SJCRH30 (cell line): ENCODE measurements at places on chromosomes 5 and 9. TPM values are rescaled to one million over a fixed set of nuclear protein-coding genes. Genes with fewer than 3 reads are reported as not detected.

DNA sequence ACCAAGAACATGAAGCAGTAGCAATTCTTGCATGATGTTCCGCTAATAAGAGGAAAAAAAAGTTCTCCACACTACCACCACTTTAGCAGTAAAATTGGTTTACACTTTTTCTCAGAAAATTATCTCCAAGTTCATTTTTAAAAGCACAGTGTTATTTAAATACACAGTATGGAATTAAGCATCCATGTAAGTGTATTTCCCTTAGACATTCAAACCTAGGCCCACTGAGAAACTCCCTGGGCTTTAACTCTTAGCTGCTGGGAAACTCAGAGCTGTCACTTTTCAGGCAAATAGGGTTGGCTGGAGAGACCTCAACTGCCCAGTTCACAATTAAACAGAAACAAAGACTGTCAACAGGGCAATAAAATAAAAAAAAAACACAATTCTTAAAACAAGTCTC is 2.7 kb downstream of the GNAQ start:
- no peak for DNase-seq
- H3K4me3 ChIP-seq: no peak overlapping the region
- no peaks in the 10 kb centered on the region for H3K4me1 ChIP-seq
- no peak overlapping the region for H3K27ac ChIP-seq

- peaks cover 15% of the 10 kb centered on the region; the same call in 1 of the 2 replicates for H3K4me1 ChIP-seq
- DNase-seq: no peak
- H3K36me3 ChIP-seq: no peaks in the 10 kb centered on the region
- H3K27ac ChIP-seq: no peak overlapping the region
These were observed 527.4 kb downstream of the RASEF start for GRCh38 chr9:82535432-82535998.

DNA sequence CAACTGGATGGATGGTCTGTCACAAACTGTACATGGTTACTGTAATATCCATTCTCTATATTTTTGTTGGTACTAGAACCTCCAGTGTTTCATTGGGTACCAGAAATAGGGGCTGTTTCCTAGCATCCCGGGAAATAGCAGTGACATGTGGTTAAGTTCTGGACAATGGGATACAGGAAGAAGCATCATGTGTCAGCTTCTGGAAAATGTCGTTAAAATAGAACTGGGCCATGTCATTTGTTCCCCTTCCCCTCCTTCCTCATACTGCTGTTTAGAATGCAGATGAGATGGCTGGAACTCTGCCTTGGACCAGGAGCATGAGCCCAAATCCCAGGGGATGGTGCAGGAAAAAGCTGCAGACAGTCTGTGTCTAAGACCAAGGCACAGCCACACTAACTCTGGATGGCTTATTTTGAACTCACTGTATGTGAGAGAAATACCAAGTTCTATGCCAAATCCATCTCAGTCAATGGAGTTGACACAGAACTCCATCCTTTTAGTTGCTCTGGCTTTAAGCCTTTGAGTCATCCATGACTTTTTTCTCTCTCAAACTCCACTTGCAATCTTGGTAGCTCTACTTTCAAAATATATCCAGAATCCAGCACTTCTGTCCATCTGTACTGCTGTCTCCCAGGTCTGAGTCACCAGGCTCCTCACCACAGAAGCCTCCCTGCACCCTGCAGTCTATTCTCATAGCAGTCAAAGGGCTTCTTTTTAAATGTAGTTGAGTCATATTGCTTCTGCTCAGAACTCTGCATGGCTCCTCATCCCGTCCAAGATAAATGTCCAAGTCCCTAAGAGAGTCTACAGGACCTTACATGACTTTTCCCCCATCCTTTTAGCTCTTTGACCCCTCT is 184.2 kb downstream of the NSG2 start:
- H3K4me3 ChIP-seq: no peak overlapping the region
- H3K4me1 ChIP-seq: no peaks in the 10 kb centered on the region
- H3K36me3 ChIP-seq: no peaks in the 10 kb centered on the region

DNA sequence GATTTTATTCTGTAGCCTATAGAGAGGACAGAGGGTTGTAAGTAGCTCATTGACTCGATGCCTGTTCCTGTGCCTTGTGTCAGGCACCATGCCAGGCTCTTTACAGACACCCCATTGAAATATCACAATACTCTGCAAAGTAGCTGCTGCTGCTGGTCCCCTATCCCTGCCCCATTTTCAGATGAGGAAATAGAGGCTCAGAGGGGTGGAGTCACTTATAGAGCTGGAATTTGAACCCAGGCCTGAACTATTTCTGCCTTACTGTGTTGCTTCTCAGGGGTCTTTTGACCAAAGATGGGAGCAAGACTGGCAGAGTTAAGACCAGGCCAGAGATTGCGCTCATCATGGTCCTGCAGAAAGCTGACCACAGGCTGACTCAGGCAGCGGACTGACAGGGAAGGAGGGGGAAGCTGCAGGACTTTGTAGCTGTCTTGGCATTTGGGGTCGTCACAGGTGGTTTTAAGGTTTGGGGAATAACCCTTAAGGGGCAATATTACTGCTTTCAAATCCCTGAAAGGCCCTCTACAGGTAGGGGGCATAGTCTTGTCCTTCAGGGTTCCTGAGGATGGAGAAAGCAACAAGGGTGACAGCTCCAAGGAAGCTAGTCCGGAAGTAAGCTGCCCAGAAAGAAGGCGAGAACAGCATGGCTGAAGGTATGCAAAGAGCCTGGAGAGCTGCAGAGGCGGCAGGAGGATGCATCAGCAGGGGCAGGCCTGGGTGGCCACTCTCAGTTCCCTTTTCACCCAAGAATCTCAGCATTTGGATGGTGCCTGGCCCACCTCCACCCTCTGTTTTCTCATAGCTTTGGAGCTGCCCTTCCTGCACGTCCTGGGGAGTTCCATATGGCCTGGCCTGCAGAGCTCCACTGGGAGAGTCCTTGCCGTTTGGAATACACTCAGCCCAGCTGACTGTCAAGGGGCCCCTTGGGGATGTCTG is 18.3 kb upstream of the NDST1 start:
- no peak for DNase-seq
- H3K27me3 ChIP-seq: no peaks in the 10 kb centered on the region
- H3K36me3 ChIP-seq: peaks cover 5% of the 10 kb centered on the region; the same call in 1 of the 2 replicates
- H3K4me1 ChIP-seq: peaks cover 19% of the 10 kb centered on the region; the same call in 1 of the 2 replicates
- H3K4me3 ChIP-seq: no peak overlapping the region

GRCh38 chr5:59146729-59147128 is 563.9 kb downstream of the RAB3C start:
- H3K36me3 ChIP-seq: no peaks in the 10 kb centered on the region
- H3K27me3 ChIP-seq: no peaks in the 10 kb centered on the region
- H3K4me1 ChIP-seq: no peaks in the 10 kb centered on the region
- DNase-seq: no peak
- H3K27ac ChIP-seq: no peak overlapping the region

DNA sequence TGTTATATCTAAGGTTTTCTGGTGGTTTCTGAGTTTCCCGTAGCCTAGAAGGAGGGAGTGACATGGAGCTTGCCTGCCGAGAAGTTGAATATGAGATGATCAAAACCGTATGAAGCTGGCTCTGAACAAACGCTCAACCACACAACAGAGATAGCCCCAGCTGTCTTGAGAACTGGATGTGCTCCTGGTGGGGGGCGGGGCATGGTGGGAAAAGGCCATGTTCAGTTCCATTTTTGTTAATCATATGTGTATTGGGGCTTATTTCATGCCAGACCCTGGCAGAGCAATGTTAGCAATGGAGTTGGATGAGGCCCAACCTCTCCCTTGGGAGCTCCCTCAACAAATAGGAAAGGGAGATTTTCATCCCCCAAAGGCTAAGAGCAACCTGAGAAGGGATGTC is 4.8 kb downstream of the CCL19 start:
- DNase-seq: no peak

GABRA1 gene
- not detected in 2 replicates for total RNA-seq

DBN1 gene
- 239 and 265 TPM in 2 replicates for total RNA-seq

ABHD17B gene
- 43.2 and 48.2 TPM in 2 replicates for total RNA-seq

ENTREP1 gene
- total RNA-seq: 0.08 and 0.10 TPM in 2 replicates

PPP6C gene
- 55.0 and 56.8 TPM in 2 replicates for total RNA-seq

RNF183 gene
- total RNA-seq: 0.05 TPM in 1 of 2 replicates, not detected in the other

PAEP gene
- not detected in 2 replicates for total RNA-seq

ALDH7A1 gene
- total RNA-seq: 60.0 and 61.1 TPM in 2 replicates

FOXI1 gene
- not detected in 2 replicates for total RNA-seq

ZCCHC10 gene
- 38.6 and 39.6 TPM in 2 replicates for total RNA-seq

TMEM174 gene
- total RNA-seq: not detected in 2 replicates
